ENCODE measurements at places on chromosomes 12 and 14. TPM values are rescaled to one million over a fixed set of nuclear protein-coding genes. Genes with fewer than 3 reads are reported as not detected.

GRCh38 chr12:88844426-88844825 lies 264.2 kb upstream of the KITLG start:
- no peak for ATAC-seq

The SYT10 gene
- not detected for total RNA-seq

DNA sequence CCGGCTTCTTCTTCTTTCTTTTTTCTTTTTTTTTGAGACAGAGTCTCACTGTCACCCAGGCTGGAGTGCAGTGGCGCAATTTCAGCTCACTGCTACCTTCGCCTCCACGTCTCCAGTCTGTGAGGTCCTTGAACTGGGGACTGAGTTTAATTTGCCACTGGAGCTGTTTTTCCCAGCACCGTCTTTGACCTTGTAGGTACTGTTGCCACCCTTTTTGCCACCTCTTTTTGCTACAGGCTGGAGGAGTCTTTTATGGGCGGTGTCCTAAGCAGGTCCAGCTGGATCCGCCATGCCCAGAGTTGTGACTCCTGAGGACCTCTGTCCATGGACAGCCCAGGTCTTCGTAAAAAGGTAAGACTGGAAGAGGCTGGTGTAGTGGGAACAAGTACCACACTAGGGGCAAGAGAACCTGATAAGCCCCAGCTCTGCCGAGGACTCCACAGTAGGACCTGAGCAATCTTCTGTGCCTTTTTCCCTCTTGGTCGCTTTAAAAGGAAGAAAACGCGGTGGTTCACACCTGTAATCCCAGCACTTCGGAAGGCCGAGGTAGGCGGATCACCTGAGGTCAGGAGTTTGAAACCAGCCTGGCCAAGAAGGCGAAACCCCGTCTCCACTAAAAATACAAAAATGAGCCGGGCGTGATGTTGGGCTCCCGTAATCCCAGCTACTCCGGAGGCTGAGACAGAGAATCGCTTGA lies 946 bp downstream of the RNU4-2 start:
- ATAC-seq: peak; percentile 24

The TAS2R9 gene
- total RNA-seq: not detected

DNA sequence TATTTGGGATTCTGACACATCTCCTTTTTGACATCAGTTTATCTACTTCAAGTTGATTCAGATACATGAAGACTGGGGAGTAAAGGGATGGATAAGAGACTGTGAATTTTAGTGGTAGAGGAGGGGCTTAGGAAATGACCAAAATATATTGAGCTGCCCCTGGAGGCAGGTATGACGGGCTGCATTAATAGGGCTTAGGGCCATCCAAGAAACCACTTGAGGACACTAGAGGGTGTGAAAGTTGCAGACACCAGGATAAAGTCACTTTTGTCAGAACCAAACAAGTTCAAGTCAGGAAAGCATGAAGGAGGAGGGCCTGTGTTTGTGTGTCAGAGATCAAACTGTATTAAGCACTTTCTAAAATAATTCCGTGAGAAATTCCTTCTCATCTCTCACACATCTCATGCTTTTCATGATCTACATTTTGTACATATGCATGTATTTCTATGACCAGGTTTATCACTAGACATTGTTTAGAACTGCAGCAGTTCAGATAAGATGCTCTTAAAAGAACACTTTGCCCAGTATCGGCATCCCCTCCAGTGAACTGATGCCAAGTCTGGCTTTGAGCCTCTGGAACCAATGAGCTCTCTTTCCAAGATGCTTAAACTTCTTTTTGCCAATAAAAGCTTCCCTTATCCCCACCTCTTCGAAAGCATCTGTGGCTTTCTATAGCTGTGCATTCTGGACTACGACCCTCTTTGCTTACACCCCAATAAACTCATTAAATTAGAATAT lies 136.9 kb downstream of the SLC38A1 start:
- peak; percentile 36 for ATAC-seq

- ATAC-seq: no peak
These were observed 70.4 kb downstream of the FUT8 start for GRCh38 chr14:65482757-65483438.

The PSMA3 gene
- total RNA-seq: 142 TPM

DNA sequence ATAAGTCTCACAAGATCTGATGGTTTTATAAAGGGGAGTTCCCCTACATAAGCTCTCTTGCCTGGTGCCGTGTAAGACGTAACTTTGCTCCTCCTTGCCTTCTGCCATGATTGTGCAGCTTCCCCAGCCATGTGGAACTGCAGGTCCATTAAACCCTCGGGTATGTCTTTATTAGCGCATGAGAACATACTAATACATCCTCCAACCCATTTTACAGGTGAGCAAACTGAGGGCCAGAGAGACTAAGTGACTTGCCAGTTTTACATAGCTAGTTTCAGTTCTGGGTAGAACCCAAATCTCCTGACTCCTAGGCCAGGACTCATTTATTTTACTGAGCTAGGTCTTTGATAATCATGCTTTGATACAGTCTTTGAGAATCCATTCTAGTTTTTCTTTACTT lies 406.9 kb downstream of the RAD51B start:
- no peak for ATAC-seq

DNA sequence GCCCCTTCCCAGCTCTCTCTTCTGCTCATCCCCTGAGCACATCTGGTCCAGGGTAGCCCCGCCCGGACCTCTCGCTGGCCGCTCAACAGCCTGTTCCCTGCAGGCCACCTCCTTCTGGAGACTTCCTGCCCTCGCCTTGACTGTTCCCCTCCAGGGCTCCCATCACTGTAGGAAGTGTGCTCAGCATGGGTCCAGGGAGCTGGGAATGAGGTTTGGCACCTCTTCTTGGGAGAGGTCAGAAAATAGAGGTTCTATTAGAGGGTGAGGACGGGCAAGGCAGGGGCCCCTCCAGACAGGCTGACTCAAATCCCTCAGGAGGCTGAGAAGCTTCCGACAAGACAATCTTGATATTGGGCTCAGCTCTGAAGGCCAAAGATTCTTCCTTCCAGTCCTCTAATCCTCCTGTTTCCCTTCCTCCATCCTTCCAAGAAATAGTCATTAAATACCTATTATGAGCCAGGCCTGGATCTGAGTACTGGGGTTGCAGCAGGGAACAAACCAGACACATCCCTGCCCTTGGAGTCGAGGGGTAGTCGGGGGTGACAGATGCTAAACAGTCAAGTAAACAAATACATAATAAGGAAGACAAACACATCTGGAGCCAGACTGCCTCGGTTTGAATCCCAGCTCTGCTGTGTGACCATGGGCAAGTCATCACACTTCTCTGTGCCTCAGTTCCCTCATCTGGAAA lies 30.6 kb downstream of the CMKLR1 start:
- no peak for ATAC-seq

The KRT6C gene
- 2,886 TPM for total RNA-seq

GRCh38 chr14:66088656-66089055 lies 397.5 kb upstream of the CCDC196 start:
- ATAC-seq: no peak

The POC1B gene
- 6.8 TPM for total RNA-seq

DNA sequence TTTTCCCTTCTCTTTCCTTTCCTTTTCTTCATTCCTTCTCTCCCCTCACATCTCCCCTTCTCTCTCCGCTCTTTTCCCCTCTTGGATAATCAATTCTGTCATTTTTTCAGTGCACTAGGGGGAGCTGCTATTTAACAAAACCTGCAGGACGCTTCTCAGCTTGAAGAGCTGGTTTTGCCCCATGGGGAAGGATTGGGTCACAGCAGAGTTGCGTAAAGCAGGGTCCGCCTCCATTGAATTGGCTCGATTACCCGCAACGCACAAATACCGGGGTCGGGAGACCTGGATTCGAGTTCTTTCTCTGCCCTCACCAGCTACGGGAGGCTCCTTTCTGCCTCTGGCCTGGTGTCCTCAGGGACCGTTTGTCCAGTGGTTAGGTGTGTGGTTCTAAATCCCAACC lies 42.1 kb upstream of the CHGA start:
- peak; percentile 55 for ATAC-seq

The TCL1B gene
- not detected for total RNA-seq

GRCh38 chr12:99389751-99390150 lies 257.8 kb upstream of the GARIN6 start:
- no peak for ATAC-seq

GRCh38 chr14:101889366-101889765 lies 75.0 kb upstream of the DYNC1H1 start:
- no peak for ATAC-seq

The HHIPL1 gene
- 0.28 TPM for total RNA-seq

- no peak for ATAC-seq
These were observed 5.2 kb downstream of the ANO4 start for GRCh38 chr12:100799770-100800169.

DNA sequence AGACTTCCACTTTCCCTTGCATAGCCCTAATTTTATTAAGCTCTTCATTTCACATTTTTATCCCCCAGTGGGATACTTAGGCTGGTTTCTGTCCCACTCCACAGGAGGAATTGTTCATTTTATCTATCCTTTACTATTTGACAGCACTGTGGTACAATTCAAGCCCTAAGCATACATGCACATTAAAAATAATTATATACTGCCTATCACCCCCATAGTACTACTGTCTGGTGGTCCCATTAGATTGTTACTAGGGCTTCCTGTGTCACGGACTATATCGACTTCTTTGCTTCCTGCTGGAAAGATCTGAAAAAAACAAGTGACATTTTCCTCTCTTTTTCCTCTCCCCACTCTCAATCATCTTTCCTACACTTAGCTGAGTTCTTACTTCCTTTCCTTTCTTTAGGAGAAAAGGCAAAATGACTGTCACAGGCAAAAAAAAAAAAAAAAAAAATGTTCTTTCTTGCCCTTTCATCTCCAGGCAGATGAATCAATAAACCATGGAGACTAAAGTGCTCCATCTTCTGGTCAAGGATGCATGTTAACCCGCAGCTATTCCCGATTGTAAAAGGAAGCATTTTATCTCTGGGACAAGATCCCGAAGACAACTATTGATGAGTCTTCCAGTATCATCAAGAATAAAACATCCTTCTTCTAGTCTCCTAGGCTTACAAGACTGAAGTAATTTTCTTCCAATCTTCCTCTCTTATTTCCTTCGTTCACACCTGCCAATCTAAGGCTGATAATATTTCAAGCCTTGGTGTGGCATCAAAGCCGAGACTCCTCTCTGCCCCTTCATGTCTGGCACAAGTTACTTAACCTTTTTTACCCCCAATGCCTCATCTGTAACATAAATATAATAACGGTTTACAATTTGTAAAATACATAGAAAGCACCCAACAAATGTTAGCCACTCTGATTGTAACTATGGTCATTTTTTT lies 94.4 kb upstream of the PLEKHG7 start:
- no peak for ATAC-seq

Measured in esophagus mucosa (tissue), 1 donor.